Activated CD4-positive, alpha-beta T cell treated with anti-CD3 and anti-CD28 coated beads for 24 hours (primary cell): ENCODE measurements at places on chromosomes 7 and 10.

GRCh38 chr7:148962440-148962822 lies 65.9 kb downstream of the PDIA4 start:
- no peak for DNase-seq

DNA sequence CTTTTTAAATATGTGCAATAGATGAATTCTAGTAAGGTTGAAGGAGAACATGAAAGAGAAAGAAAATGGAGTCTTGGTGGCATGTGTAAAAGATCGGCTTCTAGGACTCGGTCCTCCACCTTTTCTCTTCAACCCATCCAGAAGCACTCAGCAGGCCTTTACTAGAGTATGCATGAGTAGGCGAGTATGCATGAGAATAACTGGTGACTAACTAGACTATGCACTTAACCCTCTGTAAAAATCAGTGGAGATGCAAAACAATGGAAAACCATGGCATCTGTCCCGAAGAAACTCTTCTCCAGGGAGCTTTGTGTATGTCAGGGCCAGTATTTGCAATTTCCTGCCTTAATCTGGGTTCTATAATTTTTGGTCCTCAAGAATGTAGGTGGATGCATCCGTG lies 40.0 kb upstream of the GRB10 start:
- DNase-seq, result no peak

- no peak for DNase-seq
These were observed 260.0 kb downstream of the GRID1 start for GRCh38 chr10:86106616-86107015.

- DNase-seq, result no peak
These were observed 76.5 kb upstream of the ADRB1 start for GRCh38 chr10:113967126-113967525.

DNA sequence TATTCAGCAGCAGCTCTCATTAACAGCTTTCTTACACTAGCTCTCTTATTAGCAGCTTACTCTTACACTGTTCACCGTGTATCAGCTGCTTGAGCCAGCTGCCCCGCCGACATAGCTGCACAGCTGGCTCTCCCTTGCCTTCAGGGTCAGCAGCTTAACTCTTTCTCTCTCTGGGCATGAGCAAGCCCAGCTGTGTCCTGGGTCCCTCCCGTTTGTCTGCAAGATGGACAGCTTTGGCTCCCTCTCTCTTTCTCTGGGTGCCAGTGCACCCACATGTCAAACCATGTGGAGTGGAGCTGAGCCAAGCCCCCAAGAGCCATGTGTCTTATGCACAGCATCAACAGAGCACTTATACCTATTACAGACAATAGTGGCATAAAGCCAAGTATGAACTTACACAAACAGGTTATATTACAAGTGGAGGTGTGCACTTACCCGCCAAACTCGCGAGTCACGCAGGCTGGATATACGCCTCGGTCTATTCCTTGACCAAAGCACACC lies 35.7 kb upstream of the MTPAP start:
- no peak for DNase-seq

- no peak for DNase-seq
These were observed 23.9 kb downstream of the SLC18A2 start for GRCh38 chr10:117264782-117265181.

DNA sequence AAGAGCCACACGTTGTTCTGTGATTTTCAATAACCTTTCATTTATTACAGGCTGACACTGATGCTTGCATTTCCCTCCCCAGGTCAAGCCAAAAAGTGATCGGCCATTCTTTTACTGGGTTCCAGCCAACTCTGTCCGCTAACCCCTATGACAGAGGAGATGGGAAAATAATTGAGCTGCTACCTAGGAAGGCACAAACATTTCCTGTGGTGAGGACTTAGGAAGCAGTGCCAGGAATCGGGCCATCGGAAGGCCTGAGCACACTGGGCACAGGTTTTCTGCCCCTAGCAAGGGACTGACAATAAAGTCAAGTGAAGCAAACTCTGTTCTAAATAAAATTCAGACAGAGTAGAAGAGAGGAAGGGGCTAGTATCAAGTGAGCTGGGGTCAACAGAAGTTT lies 313.0 kb upstream of the AOAH start:
- DNase-seq, result no peak

- no peak for DNase-seq
These were observed 150.4 kb upstream of the PRPS1L1 start for GRCh38 chr7:18177815-18178660.

DNA sequence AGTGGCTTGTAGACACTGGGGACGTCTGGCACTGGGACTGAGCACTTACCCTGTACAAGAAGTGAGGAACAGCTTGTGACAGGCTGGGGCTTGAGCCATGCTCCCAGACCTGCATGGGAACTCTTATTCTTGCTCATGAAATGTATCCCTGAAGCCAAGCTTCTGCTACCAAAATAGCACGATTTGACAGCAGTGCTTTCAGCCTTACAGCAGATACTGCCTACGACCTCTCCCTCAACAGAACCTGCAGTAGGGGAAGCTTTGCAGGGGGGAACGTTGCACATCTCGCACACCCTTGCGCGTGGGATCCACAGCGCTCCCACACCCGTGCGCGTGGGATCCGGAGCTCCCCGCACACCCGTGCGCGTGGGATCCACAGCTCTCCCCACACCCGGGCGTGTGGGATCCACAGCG lies 88.0 kb downstream of the CREM start:
- DNase-seq, result no peak

DNA sequence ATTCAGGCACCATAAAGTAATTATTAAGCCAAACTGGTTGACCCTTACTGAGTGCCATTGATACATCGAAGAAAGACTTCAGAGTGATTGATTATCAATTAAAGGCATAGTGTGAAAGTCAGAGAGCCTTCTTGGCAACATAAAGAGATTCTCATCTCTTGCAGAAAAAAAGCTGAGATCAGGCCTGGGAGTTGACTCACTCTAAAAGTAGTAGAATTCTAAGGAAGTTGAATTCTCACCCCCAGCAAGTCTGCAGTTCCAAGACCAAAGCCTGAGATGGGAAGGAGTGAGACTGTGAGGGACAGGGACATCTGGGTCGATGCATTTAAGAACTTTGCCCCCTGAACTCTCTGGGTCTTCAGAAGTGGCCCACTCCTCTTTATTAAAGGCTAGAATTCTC lies 21.6 kb upstream of the ERCC6 start:
- no peak for DNase-seq

DNA sequence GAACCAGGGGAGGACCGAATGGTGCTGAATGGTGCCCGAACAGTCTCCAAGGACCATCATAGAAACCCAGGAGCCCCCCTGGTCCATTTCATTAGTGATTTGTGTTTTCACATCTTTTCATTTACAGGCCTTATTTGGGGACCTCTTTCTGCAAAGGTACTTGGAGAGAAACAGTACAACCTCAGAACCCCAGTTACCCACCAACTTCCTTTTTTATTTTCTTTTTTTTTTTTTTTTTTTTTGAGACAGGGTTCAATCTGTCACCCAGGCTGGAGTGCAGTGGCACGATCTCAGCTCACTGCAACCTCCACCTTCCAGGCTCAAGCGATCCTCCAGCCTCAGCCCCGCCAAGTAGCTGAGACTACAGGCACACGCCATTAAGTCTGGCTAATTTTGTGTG lies 13.0 kb upstream of the ELN start:
- no peak for DNase-seq

DNA sequence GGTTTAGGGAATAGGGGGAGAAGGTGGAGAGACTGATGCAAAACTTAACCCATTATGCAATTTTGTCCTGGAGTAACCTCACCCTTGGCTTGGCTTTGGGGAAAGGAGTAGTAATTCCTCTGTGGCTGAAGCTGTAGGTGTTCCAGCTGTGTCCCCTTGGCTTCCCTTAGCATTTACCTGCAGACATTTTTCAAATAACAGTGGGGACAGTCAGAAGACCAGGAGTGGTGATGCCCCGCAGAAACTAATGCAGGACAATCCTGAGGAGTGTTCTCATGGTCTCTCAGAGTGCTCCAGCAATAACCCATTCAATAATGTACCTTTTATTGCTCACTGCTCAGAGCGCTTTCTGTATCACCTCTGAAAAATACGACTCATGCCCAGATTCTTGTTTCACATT lies 282.1 kb downstream of the ZEB1 start:
- DNase-seq, result no peak

DNA sequence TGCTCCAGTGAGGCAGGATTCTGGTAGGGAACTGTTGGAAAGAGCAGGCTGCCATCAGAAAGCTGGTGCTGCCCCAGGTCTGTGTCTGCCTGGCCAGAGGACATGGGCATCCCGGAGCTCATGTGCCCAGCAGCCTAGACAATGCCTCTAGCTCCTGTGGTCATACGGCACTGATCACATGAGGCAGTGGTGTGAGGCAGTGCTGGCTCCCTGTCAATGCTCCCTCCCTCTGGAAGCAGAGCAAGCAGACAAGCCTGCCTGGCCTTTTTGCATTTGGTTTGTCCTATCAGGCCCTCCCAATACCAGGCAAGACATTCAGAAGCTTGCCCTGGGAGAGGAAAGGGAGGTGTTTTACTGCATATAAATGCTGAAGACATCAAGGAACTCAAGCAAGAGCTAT lies 19.5 kb upstream of the MMP21 start:
- no peak for DNase-seq

- no peak for DNase-seq
These were observed 112.8 kb upstream of the LANCL2 start for GRCh38 chr7:55252386-55252785.

DNA sequence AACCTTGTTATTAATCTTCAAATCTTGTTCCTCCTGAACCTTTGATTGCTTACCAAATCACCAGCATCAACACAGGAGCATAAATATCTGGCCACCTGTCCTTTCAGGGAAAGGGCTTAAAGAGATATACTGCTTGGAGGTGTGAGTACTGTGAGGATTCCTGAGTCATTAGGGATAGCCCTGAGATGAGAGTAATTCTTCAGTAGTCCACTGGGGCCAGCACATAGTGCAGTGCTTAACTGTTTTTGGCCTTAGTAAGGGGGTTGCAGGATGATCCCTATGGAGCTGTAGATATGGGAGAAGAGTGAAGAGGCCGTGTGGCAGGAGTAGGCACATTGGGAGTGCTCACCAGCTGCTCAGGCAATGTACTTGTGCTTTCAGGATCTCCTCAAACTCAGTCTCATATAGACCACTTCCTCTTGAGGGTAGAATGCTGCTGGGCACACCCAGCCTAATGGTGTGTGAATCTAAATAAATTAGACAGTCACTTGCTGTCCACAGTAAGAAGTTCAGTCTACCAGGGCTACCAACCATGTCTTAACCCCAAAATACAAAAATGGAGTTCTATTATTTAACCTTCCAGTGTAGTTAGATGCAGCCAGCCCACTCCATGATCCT lies 26.5 kb upstream of the GPR141 start:
- DNase-seq, result no peak

DNA sequence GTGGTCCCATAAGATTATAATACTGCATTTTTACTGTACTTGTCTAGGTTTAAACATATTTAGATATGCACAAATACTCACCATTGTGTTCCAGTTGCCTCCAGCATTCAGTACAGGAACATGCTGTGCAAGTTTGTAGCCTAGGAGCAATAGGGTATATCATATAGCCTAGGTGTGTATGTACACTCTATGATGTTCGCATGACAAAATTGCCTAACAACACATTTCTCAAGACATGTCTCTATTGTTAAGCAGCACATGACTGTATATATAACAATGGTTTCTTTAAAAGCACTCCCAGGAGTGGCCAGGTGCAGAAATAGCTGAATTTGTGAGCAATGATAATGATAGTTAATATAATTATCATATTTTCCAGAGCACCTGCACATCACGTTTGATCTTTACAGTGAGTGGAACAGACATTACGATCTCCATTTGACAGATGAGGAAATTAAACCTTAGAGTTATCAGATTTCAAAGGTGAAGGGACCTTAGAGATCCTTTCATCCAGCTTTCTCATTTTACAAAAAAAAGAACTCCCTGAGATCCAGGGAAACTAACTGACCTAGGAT lies 99.2 kb upstream of the PDCD4 start:
- DNase-seq, result no peak

DNA sequence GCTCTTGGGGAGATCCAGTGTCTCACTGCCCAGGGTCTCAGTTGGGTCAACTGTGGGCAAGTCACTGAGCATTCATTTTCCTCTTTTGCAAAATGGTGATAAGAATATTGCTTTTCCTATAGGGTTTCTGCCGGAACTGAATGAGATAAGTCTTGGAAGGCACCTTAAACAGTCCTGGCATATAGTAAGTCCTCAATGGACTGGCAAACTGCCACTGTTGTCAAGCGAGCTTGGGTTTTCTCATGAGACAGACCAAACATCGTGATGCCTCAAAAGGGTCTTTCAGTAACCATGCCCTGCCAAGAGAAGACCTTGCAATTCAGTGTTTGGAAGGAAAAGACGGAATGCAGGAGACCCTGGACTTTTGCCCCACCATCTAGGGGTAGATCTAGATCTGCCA lies 251.5 kb downstream of the WDR11 start:
- no peak for DNase-seq

GRCh38 chr7:54944179-54944578 lies 74.6 kb upstream of the EGFR start:
- no peak for DNase-seq

DNA sequence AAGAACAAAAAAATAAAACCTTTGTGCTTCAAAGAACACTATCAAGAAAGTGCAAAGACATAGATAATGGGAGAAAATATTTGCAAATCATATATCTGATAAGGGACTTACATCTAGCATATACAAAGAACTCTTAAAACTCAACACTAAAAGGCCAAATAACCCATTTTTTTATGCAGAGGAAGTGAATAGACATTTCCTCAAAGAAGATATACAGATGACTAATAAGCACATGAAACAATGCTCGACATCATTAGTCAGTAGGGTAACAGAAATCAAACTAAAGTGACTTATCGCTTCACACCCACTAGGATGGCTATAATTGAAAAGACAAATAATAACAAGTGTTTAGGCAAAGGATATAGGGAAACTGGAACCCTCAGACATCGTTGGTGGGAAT lies 78.0 kb downstream of the MALSU1 start:
- DNase-seq, result no peak

DNA sequence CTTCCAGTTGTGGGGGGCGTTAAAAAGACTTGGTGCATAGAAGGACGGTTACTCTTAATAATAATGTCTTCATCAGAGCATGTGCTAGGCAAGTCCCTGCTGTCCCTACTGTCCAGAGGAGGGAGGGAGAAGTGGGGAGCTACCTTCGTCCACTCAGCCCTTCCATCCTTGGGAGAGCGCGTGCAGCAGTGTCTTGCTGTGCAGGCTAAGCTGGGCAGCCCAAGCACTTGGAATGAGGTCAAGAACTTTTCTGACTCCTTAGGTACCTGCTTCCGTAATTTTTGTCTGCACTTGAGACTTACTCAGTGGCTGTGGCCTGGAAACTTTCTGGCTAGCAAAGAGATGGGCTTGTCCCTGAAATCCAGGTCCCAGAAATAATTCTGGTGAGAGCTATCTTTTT lies 265.9 kb upstream of the SORCS1 start:
- DNase-seq, result no peak

GRCh38 chr7:140719721-140720120 lies 23.2 kb downstream of the NDUFB2 start:
- no peak for DNase-seq

- no peak for DNase-seq
These were observed 122.0 kb downstream of the TEX36 start for GRCh38 chr10:125560947-125561346.
